ENCODE measurements at places on chromosomes 11 and 22.
A peak's percentile ranks its signal among the peaks of the same experiment; 100 is the strongest.

GRCh38 chr22:39490135-39490798 lies 11.8 kb upstream of the MIEF1 start:
- DNase-seq = peak; percentile 89

DNA sequence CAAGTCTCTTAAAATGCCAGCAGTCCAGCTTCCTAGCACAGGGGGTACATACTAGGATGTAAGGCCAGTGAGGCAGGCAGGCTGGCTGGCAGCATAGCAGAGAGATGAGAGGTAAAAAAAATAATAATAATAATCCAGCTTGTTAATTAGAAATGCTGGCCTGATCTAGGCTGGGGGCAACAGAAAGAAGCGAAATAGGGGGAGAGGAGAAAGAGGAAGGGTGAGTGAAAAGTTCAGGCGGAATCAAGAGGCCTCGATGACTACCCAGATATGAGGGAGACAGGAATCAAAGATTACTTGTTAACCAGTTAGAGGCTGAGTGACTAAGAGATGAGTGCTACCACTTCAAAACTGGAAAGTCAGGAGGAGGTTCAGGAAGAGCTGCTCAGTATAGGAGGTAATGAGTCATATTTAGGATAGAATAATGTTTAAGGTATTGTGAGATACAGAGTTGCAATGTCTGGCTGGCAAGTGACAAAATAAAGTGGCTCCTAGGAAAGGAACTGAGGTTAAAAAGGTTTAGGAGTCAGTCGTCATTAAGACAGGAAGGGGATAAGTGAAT lies 2.8 kb downstream of the ALKBH8 start:
- no peak for DNase-seq

- DNase-seq = no peak
These were observed 87.8 kb downstream of the WNT7B start for GRCh38 chr22:45889093-45889538.

DNA sequence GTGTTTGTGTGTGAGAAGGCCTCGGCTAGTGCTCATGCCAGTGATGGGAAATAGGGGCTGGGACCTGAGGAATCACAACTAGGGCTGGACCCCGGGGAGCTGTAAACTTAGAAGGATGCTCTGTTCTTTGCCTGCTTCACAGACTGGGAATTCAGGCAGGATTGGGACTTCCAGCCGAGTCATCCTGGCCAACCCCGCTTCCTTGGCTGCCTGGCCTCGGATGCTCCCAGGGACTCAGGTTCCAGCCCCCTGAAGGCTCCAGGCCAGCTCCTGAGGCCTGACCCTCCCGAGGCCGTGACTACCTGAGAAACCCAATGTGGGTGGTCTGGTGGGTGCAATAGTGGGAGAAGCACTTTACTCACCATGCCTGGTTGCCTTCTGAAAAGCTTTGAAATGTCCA lies 44.7 kb downstream of the IRAG1 start:
- no peak for DNase-seq

GRCh38 chr11:2204361-2205213 lies 33.0 kb upstream of the TH start:
- DNase-seq = no peak

DNA sequence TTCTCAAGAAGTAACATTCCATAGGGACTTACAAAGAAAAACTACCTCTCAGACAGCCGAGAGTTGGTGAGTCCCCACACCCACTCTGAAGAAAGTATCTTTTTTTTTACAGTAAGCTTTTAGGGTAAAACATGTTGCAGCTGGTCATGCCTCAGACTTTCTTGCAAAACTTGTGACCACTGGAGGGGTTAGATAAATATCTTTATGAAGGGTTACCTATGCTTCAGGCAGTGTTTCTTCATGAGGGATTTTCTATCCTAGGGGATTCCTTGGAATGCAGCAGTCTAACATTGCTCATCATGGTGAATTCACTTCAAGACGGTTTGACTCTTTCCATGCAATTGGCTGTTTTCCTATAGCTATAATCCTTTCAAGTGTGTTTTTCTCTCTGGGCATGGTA lies 20.8 kb upstream of the SNX19 start:
- DNase-seq = no peak

GRCh38 chr22:37208401-37209139 lies 3.7 kb downstream of the SSTR3 start:
- no peak for DNase-seq

DNA sequence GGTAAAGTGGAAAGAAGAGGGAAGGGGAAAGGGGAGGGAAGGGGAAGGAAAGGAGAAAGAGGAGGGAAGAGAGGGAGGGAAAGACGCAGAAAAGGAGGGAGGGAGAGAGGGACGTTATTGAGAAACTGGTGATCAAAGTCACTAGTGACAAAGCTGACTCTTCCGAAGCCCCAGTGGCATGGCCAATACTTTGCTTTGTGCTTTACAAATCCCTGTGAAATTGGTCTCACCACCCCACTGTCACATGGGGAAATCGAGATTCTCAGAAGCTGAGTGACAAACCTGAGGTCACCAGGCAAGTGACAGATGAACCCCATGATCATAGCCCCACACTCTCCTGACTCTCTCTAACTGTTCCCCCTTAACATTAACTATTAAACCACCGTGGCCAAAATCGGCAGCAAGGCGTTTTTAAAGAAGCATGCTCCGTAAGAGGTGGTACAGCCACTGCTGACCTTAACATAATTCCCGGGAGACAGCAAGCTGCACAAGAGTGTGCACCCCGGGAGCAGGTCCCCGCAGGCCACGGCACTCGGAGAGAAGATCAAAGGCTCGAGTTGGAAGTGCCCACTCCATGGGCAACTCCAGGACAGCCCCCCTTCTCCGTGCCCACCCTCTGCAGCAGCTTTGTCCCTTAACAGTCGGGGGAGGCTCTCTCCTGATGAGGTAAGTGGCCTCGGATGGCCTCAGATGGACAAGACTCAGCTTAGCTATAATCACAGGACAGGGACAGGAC lies 34.8 kb downstream of the CELSR1 start:
- no peak for DNase-seq

GRCh38 chr22:45698094-45698493 lies 26.5 kb downstream of the ATXN10 start:
- no peak for DNase-seq

GRCh38 chr22:29867851-29868250 lies 15.1 kb upstream of the MTMR3 start:
- no peak for DNase-seq

DNA sequence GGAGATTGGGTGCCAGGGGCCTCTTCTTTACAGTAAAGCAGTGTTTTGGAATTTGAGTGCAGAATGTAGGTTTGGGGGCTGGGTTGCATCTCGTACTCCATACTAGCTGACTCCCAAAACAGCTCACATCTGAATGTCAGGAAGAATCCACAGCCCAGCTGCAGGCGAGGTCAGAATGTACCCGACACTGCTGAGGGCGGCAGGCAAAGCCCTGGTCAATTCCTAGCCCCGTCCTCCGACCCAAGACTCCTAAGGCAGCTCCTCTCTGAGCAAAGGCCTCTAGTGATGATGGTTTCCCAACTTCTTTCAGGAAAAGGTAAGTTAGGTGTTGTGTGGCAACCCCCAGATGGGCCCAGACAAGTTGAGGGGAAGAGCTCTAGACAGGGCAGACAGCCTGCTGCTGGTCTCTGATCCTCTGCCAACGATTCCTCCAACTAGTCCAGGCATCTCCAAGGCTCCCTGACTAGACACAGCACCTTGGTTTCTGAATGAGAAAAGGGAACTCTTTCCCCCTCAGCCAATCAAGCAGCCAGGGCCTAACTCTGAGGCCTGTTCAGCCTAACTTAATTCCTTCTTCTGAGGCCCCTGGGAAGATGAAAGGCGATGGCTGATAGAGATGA lies 8.6 kb downstream of the LARGE2 start:
- no peak for DNase-seq

DNA sequence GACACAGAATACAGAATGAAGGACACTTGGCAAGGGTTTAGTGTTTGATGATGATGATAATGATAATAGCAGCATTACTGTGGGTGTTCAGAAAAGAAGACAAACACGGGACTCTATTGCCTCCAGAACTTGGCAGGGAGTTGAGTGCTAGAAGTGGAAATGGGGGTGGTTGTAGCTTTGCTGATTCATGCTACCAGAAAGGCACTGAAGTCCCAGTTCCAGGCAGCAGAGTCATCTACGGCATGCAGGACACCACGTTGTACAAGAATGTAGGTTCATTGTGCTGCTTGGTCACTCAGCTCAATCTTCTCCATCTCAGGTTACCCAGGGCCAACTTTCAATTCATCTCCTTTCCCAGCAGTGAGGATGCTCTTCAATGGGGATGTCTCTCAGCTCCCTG lies 115.7 kb downstream of the NTM start:
- DNase-seq = no peak

- no peak for DNase-seq
These were observed 6.6 kb downstream of the TTC38 start for GRCh38 chr22:46274381-46274780.

- peak; percentile 12 for DNase-seq
These were observed 33.8 kb downstream of the SYT13 start for GRCh38 chr11:45252134-45252856.

- no peak for DNase-seq
These were observed 13.6 kb upstream of the RAB3IL1 start for GRCh38 chr11:61930933-61931332.

DNA sequence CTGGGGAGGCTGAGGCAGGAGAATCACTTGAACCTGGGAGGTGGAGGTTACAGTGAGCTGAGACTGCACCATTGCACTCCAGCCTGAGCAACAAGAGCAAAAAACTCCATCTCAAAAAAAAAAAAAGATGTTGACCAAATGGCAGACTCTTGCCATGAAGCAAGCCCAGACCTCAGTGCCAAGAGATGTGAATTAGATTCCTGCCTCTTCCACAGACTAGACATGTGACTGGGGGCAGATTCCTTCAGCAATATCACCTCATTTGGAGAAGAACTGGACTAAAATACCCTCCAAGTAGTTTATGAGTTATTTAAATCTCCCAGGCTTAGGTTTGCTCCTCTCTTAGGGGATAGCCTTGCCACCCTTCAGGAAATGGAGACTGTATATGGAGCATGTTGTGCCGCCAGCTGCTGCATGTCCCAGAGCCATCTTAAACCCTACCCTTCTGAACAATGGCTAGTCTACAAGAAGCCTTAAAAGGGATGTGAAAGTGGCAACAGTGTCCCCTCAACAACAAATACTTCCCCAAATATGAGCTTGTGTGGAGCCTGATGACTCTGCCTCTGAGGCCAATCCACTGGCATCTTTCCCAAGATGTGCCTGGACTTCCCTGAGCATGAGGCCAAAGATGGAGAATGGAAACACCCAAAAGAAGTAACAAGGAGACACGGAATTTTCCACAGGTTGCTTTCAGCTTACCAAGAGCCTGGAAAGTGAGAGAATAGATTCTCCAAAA lies 763 bp upstream of the MS4A7 start:
- DNase-seq = peak; percentile 19

- DNase-seq = no peak
These were observed 32.7 kb upstream of the PARVG start for GRCh38 chr22:44147821-44148574.

DNA sequence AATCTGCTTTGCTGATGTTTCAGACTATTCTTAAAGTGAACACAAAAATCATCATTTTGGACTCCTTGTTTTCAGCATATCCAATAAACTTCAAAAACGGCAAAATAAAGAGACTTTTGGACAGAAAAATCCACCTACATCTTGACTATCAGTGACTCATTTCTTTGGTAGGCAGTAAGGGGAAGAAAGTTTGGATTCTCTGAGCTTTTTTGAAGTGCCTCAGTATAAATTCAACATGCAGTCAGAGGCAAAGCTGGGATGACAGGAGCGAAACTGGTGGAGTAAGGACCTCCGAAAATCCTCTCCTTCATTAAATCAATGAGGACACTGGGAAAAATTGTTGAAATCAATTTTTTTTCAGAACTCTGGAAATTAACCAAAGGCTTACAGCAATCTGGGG lies 29.7 kb downstream of the EFCAB6 start:
- DNase-seq = no peak

DNA sequence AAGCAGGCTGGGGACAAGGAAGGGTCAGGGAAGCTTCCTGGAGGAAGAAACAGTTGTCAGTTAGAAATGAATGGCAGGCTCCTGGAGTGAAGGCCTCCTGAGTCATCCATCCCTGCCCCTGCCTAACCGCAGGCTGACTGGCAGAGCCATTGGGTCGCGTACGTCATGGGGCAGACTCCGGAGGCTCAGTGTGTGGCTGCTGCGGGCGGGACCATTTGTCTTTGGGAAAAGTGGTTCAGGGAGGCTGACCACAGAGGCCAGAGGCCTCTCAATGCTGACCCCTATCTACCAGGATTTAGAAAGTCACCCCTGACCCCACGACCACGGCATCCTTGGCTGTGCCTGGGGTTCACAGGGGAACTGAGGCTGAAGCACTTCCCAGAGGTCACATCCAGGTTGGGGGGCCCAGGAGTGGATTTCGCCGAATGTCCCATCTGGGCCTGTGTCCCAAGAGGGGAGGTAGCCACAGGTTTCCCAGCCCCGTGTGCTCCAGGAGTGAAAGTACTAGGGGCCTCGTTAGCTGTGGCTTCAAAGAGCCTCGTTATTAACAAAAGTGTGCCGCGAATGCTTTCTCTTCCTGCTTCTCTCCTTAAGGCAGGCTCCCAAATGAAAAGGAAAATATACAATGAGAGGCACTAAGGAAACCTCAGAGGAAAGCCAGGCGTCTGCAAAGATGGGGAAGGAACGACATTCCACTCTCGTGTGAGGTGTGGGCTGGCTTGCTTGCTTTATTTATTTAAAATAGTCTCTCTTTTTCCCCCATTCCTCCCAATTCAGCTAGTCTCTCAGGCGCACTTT lies 58.9 kb downstream of the FLRT1 start:
- peak; percentile 44 for DNase-seq

DNA sequence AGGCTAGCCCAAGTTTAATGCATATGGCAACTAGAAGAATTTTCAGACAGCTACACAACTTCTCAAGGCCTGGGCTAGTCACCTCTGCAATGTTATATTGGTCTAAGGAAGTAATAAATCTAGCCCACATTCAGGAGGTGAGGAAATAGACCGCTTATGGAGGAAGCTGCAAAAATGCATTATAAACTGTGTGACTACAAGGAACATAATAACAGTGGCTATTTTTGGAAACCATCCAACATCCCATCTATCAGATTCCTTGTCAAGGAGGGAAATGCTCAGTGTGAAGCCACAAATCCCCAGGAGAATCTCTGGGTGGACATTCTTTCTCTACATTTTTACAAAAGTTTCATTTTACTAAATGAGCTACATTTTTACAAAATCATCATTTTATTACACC lies 76.1 kb downstream of the BBOX1 start:
- no peak for DNase-seq

GRCh38 chr11:95305705-95306104 lies 74.7 kb upstream of the SESN3 start:
- DNase-seq = no peak

DNA sequence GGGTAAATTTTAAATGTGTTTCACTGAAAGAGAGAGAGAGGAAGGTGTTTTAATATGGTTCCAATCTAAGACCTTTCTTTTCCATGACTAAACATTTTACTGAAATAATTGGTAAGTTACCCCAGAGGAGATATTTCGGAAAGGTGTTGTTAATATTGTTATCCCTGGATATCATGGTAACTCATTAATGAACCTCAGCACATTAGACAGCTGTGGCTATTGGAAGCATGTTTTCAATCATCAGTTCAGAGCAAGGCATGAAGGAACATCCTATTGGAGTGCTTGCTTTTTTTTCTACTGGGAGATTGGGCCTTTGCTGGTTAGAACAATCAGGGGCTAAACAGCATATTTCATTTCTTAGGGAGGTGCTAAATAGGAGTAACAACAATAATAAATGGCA lies 11.8 kb downstream of the BARX2 start:
- DNase-seq = no peak
